ENCODE measurements at places on chromosomes 2 and 18.

DNA sequence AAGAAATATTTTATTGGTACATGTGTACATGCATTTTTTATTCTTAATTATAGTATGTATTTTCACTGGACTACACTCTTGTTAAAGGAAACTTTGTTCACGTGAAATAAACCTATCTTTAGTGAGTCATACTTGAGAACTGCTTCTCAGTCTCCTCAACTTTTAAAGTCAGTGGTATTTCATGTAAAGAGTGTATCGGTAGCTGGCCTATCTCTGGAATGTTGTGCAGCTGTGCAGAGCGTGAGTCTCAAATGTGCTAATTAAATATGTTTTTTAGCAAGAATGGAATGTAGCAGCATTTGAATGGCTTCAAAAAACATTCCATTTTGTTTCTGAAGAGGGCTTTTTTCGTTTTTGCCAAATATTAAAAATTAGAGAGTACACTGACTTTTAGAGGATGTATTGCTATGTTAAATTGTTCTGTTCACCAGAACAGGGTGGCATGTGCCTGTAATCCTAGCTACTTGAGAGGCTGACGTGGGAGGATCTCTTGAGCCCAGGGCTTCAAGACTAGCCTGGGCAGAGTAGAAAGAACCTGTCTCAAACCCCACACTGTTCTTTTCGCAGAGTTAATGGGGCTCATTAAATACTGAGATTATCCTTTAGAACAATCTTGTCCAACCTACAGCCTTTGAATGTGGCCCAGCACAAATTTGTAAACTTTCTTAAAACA lies 14.3 kb downstream of the SPTBN1 start:
- DNase-seq: no peak

DNA sequence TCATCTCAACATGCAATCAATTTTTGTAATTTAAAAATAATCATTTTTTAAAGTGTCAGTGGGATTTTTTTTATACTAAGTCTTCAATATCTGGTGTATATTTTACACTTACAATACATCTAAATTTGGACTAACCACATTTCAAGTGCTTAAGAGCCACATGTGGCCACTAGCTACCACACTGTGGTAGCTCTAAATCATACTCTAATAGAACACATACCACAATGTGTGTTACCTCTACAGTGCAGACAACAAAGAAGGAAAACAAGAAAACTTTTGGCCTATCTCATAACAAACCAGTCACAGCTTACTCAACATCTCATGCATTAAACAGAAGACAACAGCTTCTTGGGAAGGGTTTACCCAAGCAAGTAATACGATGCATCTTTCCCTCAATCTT lies 24.5 kb downstream of the PIAS2 start:
- DNase-seq: no peak

- no peak for DNase-seq
Observed at GRCh38 chr18:51068105-51068504, 38.1 kb downstream of the SMAD4 start.

GRCh38 chr2:241905716-241906377 lies 36.3 kb downstream of the RTP5 start:
- DNase-seq: no peak

GRCh38 chr18:28494151-28494550 lies 317.2 kb upstream of the CDH2 start:
- DNase-seq: no peak

- DNase-seq: no peak
Observed at GRCh38 chr2:187541086-187542085, 12.8 kb downstream of the TFPI start.

DNA sequence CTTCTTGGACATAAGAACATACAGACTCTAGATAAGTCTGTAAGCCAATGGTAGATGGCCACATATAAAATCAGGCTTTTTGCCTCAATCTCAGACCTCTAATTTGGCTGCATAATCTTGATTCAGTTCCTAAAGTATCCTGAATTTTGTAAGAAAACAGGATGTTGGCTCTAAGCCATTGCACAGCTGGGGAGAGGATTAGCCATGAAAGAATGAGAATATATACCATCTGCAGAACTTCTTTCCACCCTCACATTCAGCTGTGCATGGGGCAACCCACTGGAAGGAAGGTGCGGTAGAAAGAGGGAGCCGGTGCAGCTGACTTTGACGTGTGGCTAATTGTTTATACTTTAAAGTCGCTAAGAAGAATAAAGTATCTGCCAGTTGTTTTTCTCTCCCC lies 1061.6 kb upstream of the FAM98A start:
- no peak for DNase-seq

DNA sequence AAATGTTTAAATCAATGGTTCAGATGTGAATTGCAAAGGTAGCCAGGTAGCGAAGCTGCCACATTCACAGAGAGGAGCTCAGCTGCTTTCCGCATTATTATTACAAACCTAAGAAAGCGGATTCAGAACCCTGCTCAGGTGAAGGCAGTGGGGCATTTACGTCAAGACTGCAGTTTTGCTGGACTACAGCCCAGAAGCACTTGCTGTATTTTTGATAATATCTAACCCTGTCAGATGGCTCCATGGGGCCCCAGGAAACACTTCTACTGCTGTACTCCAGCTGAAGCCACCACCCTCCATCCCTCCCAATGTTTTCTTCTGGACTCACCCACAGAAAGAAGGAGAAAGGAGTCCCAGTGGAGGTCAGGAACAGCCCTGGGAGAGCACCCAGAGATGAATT lies 96.9 kb downstream of the TPO start:
- DNase-seq: peak; percentile 12

- DNase-seq: no peak
Observed at GRCh38 chr2:71082402-71083252, 14.2 kb downstream of the NAGK start.

GRCh38 chr18:61865466-61866175 lies 27.2 kb downstream of the RNF152 start:
- no peak for DNase-seq

DNA sequence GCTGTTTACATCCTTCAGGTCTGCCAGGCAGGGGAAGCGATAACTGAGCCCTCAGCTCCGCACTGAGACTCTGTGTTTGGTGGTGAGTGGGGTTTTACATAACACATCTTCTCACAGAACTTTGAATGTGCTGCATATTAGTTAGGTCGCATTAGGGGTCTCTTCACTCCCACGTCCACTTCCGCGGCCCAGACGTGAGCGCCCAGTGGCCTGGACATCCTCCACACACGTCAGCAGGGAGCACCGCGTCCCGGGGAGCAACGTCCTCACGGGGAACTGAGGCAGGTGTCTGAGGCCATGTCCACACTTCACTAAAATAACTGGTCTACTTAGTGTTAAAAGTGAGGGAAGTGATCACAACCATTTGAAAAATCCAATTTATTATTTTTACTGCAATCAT lies 100.4 kb upstream of the SATB2 start:
- no peak for DNase-seq

GRCh38 chr18:845152-845819 lies 33.2 kb upstream of the YES1 start:
- DNase-seq: no peak

GRCh38 chr2:135862718-135863117 lies 13.5 kb downstream of the MCM6 start:
- DNase-seq: no peak

DNA sequence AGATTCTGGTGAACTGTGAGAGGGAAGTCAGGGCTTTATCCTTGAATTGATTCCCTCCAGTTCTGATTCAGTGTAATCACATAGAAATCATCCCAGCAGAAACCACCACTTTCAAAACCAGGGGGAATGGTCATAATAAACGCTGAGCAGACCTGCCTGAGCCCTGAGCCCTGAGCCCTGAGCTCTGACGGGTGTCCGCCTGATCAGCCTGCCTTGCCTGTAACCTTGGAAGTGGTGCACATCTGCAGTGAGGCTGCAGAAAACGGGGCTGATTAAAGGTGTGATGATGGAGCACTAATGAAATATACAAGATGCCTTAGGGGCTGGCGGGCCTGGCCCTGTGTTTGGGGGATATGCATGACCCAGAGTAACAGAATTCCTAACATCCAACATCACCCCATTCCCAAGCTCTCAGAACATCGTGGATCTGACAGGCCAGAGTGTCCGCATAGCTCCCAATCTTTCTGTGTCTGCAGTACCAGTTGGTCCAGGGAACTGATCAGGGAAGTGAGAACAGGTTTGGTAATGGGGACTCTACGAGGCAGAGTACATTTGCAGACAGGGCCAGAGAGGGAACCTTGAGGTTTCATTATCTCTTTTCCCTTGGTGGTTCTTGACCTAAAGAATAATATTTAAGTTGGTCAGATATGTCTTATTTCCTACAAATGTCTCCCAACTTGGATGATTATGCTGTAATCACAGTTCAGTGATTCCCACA lies 37.8 kb downstream of the KCTD18 start:
- DNase-seq: no peak

DNA sequence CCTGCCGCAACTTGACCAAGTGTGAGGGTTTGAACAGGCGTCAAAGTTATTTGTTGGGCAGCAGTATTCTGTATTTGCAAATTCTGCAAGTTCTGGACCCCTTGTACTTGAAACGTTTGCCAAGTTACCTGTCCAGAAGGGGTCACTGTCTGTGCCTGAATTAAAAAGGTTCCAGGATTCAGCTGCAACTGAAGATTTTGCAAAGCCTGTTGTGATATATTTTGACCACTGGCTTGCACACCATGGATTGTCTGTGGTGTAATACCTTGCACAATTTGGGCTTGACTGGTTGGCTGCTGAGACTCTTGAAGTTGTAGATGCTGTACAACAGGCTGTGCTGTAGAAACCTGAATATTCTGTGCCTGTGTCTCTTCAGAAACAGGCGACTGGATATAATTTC lies 10.2 kb downstream of the SP3 start:
- no peak for DNase-seq

Data from NCI-H2107 (cell line).